ENCODE measurements at places on chromosomes 4 and X. TPM values are rescaled to one million over a fixed set of nuclear protein-coding genes. Genes with fewer than 3 reads are reported as not detected.

The AMOT gene
- total RNA-seq, result 7.9 TPM

The LRIT3 gene
- not detected for total RNA-seq

The MRPL1 gene
- 84.4 TPM for total RNA-seq

DNA sequence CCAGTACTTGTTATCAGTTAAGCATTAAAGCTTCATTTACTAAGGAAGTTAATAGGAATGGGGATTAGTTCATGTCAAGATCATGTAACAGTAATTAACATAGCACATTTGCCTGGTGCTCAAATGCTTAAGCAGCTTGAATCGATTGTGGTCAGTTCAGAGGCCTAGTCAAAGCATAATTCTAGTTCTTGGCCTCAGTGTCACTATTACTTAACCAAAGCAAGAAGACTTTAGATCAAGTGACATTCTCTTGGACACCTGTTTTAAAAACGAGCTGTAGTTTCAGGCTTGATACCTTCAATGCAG is 115.2 kb upstream of the BMPR1B start:
- DNase-seq, result no peak

DNA sequence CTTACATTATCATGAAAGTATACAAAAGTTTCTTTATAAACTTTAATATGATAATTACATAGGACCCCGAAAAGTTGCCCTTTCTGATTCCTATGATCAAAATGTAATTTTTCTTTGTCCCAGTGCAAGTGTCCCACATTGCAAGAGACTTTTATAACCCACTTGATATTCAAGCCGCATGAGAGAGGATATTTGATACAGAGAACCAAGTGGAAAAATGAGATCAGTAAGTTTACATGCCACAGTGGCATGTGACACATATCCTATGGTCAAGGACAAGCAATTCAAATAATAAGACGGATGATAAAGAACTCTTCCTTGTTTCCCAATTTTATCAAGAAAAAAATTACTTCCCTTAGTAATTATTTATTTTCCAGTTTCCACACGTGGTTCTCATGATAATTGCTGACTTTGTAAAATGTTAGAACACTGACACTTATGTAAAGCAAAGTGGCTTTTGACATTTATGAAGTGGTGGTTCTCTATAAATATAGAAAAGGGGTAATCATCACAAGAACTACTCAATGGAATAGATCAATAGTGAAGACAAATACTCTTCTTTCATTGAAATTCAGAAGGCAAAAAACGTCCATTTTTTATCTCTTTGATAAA is 273.7 kb upstream of the NOCT start:
- DNase-seq, result no peak

The DOK7 gene
- total RNA-seq, result not detected

- no peak for DNase-seq
These were observed 27.2 kb downstream of the TNIP2 start for GRCh38 chr4:2728806-2729532.

DNA sequence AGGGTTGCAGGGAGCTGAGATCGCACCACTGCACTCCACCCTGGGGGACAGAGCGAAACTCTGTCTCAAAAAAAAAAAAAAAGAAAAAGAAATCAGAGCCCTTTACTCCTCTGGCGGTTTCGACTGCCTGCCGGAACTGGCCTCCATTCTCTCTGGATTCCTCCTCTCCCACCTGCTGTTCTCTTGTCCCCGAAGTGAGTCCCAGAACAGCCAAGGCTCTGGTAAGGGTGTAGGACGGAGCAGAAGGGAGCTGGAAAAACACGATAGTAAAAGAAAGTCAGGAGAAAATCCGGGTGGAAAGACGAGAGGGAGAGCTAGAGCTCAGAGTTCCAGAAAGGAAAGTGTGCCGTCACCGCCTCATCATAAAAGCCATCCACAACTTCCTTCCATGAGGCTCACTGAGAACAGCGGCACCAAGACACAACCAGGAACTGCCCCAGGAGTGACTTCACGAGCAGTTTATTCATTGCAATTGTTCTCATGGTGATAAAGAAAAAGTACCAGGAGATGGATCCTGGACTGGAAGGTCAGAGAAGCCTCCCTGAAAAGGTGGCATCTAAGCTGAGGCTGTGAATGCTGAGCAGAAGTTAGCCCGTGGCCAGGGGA is 12.3 kb downstream of the TLR3 start:
- no peak for DNase-seq

DNA sequence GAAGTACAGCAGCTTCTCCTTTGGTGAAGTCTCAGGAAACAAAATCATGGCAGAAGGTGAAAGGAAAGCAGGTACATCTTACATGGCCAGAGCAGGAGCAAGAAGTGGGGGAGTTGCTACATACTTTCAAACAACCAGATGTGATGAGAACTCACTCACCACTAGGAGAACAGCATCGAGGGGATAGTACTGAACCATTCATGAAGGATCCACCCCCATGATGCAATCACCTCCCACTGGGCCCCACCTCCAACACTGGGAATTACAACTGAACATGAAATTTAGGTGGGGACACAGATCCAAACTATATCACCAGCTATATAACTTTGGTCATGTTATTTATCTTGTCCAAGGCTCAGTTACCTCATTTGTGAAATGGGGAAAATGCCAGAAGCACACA is 159.4 kb downstream of the OPHN1 start:
- DNase-seq, result no peak

DNA sequence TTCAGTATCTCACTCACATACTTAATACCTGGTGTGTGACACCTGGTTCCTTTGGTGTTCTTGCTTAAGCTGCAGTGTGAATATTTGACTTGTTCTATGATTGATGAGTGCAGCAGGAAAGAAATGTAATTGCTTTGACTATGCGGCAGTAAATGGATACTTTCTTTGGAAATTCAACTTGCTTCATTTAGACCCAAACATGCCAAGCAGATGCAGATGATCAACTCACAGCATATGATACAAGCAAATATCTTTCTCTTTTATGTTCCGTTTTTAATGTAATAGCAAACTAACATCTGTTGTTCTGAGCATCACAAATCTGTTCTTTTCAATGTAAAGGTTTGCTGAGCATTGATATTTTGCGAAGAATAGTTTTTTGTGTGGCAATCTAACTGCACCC is 549.5 kb downstream of the C4orf33 start:
- no peak for DNase-seq

DNA sequence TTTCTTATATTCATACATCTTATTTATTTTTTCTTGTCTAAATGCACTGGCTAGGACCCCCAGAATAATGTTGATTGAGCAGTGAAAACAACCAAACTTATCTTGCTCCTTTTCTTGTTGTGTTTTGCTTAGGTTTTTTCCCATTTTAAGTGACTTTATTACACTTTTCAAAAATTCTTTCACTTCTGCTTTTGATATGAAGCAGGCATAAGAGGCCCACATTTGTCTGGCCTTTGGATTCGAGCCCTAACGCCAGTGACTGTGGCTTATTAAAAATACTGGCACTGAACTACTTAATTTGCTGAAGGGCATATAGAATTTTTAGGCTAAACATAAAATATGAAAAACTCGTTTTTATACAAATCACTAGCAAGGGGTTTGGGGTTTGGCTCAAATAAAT is 197.0 kb downstream of the ASB9 start:
- no peak for DNase-seq

The PSAPL1 gene
- not detected for total RNA-seq

DNA sequence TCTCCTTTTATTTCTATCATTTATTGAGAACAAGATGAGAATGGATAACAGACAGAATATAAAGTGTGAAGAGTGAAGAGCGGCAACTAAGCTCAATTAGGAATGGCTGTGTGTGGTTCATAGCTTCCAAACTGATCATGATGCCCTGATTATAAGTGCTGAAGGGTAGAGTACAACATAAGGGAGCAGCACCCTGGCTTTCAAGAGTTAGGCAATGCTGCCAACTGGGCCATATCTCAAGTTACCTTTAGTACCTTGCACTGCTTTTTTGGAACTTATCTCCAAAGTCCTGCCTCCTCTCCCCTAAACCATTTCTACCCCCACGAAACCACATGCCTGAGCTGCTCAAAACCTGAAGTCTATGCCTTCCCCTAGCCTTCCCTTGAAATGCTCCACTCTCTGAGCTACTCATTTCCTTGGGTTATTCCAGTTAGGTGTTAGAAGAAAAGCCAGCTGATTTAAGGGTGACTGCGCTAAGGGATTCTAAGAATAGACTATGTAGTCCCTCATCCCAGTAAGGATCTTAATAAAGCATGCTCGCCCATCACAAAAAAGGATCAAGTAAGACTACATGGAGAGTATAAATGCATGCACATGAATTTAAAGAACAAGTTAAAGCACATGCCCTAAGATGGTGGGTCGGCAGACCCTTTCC is 29.6 kb downstream of the MED14 start:
- DNase-seq, result no peak

The TMPRSS11B gene
- total RNA-seq, result not detected

The GASK1B gene
- not detected for total RNA-seq

The GC gene
- not detected for total RNA-seq

The NSUN7 gene
- not detected for total RNA-seq

The GLRA2 gene
- not detected for total RNA-seq

DNA sequence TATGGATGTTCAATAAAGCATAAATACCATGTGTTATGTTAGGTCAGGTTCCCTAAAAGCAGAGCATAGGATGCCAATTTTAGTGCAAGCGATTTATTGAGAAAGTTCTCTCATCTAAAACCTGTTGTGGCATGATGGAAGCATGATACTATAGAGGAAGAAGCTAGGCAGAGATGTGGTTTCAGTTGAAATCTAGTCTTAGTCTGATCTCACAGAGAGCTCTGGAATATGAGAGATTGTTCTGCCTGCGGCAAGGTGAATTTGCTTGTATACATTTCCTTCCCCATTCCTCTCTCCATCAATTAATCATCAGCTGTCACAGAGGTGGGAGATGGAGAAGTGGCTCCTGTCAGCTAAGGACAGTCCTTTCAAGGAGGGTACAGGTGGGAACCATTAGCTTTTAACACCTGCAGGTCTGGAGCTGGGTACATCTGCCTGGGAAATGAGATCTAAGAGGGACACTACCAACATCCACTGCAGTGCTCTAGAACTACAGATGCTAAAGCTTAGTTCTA is 252.4 kb downstream of the CFAP299 start:
- DNase-seq, result no peak

DNA sequence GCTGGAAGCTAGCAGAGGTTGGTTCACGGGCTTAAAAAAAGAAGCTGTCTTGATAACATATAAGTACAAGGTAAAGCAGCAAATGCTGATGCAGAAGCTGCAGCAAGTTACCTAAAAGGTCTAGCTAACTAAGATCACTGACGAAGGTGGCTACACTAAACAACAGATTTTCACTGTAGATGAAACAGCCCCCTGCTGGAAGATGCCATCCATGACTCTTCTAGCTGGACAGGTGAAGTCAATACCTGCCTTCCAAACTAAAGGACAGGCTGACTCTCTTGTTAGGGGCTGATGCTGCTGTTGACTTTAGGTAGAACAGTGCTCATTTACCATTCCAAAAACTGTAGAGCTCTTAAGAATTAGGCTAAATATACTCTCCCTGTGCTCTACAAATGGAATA is 99.5 kb downstream of the FBXW7 start:
- DNase-seq, result no peak

The STBD1 gene
- total RNA-seq, result 3.5 TPM

DNA sequence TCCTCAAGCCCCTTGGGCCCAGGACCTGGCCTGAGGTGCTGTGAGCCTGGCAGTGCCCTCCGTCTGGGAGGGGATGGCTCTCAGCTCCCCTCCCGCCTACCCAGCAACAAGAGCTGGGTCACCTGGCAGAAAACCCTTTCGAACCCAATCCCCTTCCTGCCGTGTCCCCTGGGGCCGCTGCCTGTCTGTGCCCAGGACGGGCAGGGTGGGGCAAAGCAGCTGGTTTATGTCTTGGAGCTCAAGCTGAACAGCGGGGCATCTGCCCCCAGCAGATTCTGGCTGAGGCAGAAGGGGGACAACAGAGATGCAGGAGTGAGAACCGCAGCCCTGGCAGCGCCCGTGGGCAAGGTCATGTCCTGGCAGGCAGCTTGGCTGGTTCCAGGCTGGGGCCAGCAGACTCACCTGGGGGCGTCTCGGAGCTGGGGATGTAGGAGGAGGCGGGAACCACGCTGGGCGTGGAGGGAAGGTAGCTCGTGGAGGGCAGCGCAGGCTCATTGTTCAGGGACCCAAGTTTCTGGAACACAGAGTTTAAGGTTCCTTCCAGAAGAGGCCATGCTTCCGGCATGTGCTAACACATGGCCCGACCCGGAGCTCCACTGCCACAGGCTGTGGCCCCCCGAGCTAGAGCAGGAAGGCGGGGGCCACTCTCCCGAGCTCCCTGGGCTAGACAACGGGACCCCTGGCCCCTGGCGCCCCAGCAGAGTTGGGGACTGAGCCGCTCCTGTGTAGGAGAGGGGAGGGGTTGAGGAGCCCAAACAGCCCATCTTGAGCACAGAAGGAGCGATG is 24.2 kb downstream of the NELFA start:
- no peak for DNase-seq

The SHROOM3 gene
- 11.8 TPM for total RNA-seq

GRCh38 chrX:140447150-140447549 is 57.7 kb downstream of the SOX3 start:
- DNase-seq, result no peak

- DNase-seq, result no peak
These were observed 2.5 kb upstream of the UBE2D3 start for GRCh38 chr4:102829803-102830202.

GRCh38 chrX:148049441-148049840 is 68.3 kb downstream of the FMR1NB start:
- peak; percentile 36 for DNase-seq

GRCh38 chr4:23759066-23759465 is 130.8 kb downstream of the PPARGC1A start:
- DNase-seq, result no peak

- DNase-seq, result no peak
These were observed at the start of gene NEXMIF for GRCh38 chrX:74925225-74926088. TSS of gene NEXMIF (minus strand) at chrX:74925452.

- DNase-seq, result no peak
These were observed 239.4 kb downstream of the LDB2 start for GRCh38 chr4:16659079-16659478.

DNA sequence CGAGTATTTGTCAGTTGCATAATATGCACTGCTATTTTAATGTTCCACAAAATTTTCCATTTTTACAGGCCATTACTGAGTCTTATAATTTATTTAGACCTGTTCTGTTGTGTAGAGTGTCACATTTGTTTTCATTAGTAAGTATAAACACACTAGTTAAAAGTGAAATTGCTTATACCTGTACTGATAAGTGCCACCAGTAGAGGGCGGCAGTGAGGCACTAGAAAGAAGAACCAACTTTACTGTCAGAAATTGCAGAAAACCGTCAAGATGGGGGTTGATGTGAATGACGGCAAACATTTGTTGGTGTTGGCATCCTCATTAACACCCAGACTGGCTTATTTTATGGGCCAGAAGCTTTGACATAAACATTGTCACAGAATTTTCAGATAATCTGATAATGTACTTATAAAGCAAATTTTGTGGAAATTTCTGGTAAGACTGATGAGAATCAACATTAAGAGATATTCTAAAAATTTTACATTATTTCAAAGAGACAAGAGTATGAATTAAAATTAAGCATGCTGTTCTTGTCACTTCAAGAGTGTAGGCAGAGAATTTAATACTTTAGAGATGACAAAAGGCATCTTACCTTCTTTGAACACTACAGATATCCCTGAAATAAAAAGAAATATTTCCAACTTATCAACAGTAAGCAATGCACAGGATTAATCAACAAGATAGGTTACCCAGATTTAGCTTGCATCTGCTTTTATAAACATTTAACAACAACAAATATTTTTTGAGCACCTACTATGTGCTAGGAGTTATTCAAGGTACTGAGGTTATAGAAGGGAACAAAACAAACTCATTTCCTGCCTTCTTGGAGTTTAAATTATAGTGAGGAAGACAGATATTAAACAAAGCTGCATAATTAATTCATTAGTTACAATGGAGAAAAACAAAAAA is 24.9 kb downstream of the ALPK1 start:
- DNase-seq, result peak; percentile 49
